ENCODE measurements at places on chromosomes 13 and 19. TPM values are rescaled to one million over a fixed set of nuclear protein-coding genes. Genes with fewer than 3 reads are reported as not detected.

- DNase-seq: no peak
These were observed 220.9 kb downstream of the POU4F1 start for GRCh38 chr13:78382491-78382890.

GRCh38 chr19:33132425-33132824 lies 511 bp downstream of the WDR88 start:
- DNase-seq: peak; percentile 65

DNA sequence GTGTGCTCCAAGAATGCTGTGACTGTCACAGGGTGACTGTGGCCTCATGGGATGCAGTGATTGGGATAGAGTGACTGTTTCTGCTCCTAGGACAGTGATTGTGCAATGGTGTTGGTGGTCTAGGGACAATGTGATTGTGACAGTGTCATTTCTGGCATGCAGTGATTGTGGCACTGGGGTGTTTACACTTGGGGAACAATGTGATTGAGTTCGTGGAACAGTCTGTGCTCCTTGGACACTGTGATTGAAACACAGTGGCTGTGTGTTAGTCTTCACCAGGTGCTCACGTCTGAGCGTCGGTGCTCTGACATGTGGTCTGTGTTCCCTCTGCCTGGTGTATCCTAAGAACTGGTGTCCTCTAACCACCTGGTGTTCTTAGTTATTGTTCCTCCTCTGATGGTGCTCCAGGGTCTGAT lies 1.7 kb downstream of the PDE4A start:
- DNase-seq: no peak

- no peak for DNase-seq
These were observed 150.0 kb downstream of the RAP2A start for GRCh38 chr13:97583907-97584497.

- DNase-seq: peak; percentile 25
These were observed 949 bp upstream of the ZNF260 start for GRCh38 chr19:36528921-36529518.

The ZNF135 gene
- 0.54 TPM for polyA plus RNA-seq

The HPN gene
- not detected for polyA plus RNA-seq
